ENCODE measurements at places on chromosomes 16 and 17.

- peaks cover 63% of the 10 kb centered on the region for H3K36me3 ChIP-seq
- DNase-seq, result no peak
- no peak overlapping the region for H3K4me3 ChIP-seq
These were observed 52.6 kb downstream of the CCDC57 start for GRCh38 chr17:82160075-82160474.

GRCh38 chr17:48113201-48113676 lies 5.7 kb downstream of the SNX11 start:
- peak overlapping the region; percentile 68 for H3K27ac ChIP-seq
- no peak for DNase-seq
- H3K36me3 ChIP-seq, result peaks cover 66% of the 10 kb centered on the region
- H3K27me3 ChIP-seq, result no peaks in the 10 kb centered on the region
- peaks cover 32% of the 10 kb centered on the region for H3K4me1 ChIP-seq

GRCh38 chr16:3487521-3488410 lies 7.5 kb downstream of the C16orf90 start:
- H3K4me3 ChIP-seq, result no peak overlapping the region
- no peak overlapping the region for H3K27ac ChIP-seq
- peaks cover 12% of the 10 kb centered on the region for H3K4me1 ChIP-seq
- H3K36me3 ChIP-seq, result peaks cover 41% of the 10 kb centered on the region
- no peak for DNase-seq

GRCh38 chr16:53642094-53642493 lies 61.6 kb downstream of the RPGRIP1L start:
- H3K36me3 ChIP-seq, result no peaks in the 10 kb centered on the region
- H3K27ac ChIP-seq, result no peak overlapping the region
- DNase-seq, result no peak
- no peaks in the 10 kb centered on the region for H3K27me3 ChIP-seq
- H3K4me3 ChIP-seq, result no peak overlapping the region

- H3K27me3 ChIP-seq, result no peaks in the 10 kb centered on the region
- H3K4me1 ChIP-seq, result peaks cover 71% of the 10 kb centered on the region
- H3K36me3 ChIP-seq, result peaks cover 30% of the 10 kb centered on the region
- H3K4me3 ChIP-seq, result no peak overlapping the region
These were observed 19.3 kb downstream of the CRISPLD2 start for GRCh38 chr16:84839054-84839453.

GRCh38 chr17:72525225-72526015 lies 404.6 kb downstream of the SOX9 start:
- peaks cover 8% of the 10 kb centered on the region for H3K4me1 ChIP-seq
- peak overlapping the region; percentile 73 for H3K27ac ChIP-seq
- no peaks in the 10 kb centered on the region for H3K27me3 ChIP-seq

DNA sequence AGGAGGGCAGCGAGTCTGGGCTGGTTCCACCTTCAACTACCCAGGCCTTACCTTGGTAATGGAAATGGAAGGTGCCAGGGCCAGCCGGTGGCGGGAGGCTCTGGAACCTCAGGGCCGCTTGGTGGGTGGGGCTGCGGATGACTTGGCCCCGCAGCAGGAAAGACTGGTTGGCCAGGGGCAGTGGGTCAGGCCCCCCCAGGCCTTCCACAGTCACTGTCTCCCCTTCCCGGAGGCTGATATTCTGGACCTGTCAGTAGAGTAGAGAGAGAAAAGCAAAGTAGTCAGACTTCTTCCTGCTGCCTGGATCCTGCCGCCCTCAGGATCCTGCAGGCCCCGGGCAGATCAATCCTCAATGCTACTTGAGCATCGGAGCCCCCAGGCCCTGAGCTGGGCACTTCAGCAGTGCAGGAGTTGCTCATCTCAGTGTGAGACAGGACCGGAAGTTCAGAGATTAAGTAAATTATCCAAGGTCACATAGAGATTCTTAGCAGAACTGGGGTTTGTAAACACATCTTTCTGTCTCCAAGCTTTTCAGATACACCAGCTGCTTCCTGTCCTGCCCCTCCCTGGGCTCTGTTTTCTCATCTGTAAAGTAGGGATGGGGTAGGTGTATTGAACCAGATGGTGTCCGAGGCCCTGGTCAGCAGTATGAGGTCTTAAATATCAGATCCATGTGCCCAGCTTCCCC lies 18.5 kb upstream of the PHF12 start:
- no peak overlapping the region for H3K27ac ChIP-seq
- H3K36me3 ChIP-seq, result no peaks in the 10 kb centered on the region
- no peak overlapping the region for H3K4me3 ChIP-seq
- no peak for DNase-seq
- H3K4me1 ChIP-seq, result peaks cover 32% of the 10 kb centered on the region

DNA sequence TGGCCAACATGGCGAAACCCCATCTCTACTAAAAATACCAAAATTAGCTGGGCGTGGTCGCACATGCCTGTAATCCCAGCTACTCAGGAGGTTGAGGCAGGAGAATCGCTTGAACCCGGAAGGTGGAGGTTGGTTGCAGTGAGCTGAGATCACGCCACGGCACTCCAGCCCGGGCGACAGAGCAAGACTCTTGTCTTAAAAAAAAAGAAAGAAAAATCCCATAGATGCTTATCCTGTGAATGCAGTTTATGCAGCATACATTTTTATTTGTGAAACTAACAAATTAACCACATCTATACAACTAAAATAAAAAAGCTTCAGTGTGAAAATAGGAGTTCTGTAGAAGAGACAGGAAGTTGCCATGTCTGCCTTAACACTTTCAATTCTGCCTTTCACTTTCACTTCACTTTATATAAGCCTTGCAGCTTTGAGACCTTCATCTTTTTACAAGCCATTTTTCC lies 7.1 kb downstream of the IGSF6 start:
- peak overlapping the region; percentile 28 for H3K4me3 ChIP-seq
- no peaks in the 10 kb centered on the region for H3K27me3 ChIP-seq
- DNase-seq, result no peak
- H3K36me3 ChIP-seq, result peaks cover 3% of the 10 kb centered on the region
- H3K4me1 ChIP-seq, result peaks cover 28% of the 10 kb centered on the region
- H3K27ac ChIP-seq, result peak overlapping the region; percentile 65

DNA sequence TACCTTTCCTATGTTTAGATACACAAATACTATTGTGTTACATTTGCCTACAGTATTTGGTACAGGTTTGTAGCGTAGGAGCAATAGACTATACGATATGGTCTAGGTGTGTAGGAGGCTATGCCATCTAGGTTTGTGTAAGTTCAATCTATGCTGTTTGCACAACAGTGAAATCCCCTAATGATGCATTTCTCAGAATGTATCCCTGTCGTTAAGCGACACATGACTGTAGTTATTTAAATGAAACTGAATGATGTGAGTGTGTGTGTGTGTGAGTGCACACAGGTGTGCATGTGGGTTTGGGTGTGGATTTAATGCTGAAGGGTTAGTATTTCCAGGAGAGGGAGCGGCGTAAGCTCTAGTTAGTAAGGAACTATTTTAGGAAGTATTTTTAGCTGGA lies 34.6 kb upstream of the SMIM36 start:
- H3K36me3 ChIP-seq, result no peaks in the 10 kb centered on the region
- no peaks in the 10 kb centered on the region for H3K4me1 ChIP-seq
- no peak overlapping the region for H3K27ac ChIP-seq

- no peak overlapping the region for H3K27ac ChIP-seq
- no peaks in the 10 kb centered on the region for H3K36me3 ChIP-seq
- no peak overlapping the region for H3K4me3 ChIP-seq
- no peak for DNase-seq
- H3K27me3 ChIP-seq, result no peaks in the 10 kb centered on the region
These were observed 16.9 kb downstream of the ADAD2 start for GRCh38 chr16:84207879-84208278.

DNA sequence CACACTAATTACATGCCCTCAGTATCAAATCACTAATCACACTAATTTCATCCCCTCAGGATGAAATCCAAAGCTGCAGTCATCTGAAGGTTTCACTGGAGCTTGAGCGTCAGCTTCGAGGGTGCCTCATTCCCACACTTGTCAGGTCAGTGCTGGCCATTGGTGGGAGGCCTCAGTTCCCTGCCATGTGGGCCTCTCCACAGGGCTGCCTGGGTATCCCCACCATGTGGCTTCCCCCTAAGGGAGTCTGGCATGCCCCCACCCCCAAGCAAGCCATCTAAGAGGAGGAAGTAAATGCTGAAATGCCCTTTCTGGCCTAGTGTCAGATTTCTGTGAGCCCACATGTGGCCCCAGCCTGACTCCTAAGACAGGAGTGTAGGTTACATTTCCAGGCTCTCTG lies 78.6 kb upstream of the CDH5 start:
- H3K4me3 ChIP-seq, result no peak overlapping the region
- no peaks in the 10 kb centered on the region for H3K36me3 ChIP-seq
- DNase-seq, result no peak
- no peaks in the 10 kb centered on the region for H3K4me1 ChIP-seq
- H3K27me3 ChIP-seq, result no peaks in the 10 kb centered on the region
- H3K27ac ChIP-seq, result no peak overlapping the region

- H3K27me3 ChIP-seq, result no peaks in the 10 kb centered on the region
- H3K4me3 ChIP-seq, result no peak overlapping the region
- peaks cover 82% of the 10 kb centered on the region for H3K36me3 ChIP-seq
- no peak overlapping the region for H3K27ac ChIP-seq
- DNase-seq, result no peak
These were observed 79.4 kb downstream of the USP31 start for GRCh38 chr16:23069844-23070243.

DNA sequence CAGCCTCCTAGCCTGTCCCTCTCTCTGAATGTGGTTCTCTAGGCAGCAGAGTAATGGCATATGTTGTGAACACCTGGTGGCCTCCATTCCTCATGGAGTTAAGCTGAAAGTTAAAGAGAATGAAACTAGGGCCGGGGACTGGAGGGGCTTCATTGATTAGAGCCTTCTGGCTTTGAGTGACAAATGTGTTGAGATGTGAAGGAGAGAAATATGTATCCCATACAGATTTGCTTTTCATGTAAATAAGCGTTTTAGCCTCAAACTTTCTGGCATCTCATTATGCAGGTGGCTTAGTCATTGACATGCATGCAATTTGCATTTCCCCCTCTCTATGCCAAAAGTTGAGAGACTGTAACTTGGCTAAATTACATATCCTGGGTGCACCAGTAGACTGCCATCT lies 537.7 kb upstream of the EEF2KMT start:
- H3K4me3 ChIP-seq, result no peak overlapping the region
- no peaks in the 10 kb centered on the region for H3K4me1 ChIP-seq
- no peaks in the 10 kb centered on the region for H3K36me3 ChIP-seq

DNA sequence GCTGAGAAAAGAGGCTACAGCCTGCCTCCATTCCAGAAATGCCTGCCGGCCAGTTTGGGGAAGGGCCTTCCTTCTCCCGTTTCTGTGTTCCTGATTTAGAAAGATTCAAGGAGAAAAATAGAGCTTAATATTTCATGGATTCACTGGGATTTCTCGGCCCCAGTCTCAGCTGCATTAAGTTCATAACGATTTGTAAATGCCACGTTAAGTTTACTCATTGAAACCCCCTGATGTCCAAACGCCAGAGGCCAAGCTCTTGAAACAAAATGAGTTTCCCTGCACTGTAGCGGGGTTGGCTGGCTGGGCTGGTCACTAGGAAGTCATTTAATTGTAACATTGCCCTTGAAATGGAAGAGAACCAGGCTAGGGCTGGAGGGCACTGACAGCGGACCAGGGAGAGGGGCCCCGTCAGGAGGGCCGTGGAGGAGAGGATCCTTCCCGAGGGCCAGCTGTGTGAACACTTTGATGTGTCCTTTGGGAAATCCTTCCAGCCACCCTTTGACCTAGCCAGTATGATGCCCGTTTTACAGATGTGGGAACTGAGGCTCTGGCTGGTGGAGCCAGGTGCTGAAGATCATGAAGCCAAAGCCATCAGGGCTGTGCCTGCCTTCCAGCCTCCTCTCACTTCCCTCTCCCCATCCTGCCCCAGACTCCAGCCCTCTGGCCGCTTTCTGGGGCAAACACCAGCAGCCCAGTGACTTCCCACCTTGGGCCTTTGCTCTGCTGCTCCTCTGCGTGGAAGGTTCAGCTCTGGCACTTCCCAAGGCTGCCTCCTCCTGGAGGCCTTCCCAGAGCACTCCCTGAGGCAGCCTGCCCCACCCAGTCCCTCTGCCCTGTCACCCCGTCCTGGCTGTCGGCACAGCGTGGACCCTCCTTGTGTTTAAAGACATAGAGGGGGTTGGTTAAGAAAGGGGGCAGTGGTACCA lies 220.6 kb downstream of the KATNIP start:
- no peak overlapping the region for H3K4me3 ChIP-seq
- no peaks in the 10 kb centered on the region for H3K27me3 ChIP-seq
- no peaks in the 10 kb centered on the region for H3K4me1 ChIP-seq
